Thoracic aorta (tissue), 2 donors: ENCODE measurements at places on chromosomes 1 and 21.

- no peak for DNase-seq
Observed at GRCh38 chr1:27630859-27631491, 4.0 kb downstream of the FGR start.

- DNase-seq, result no peak
Observed at GRCh38 chr1:150185481-150185880, 35.8 kb downstream of the PLEKHO1 start.

DNA sequence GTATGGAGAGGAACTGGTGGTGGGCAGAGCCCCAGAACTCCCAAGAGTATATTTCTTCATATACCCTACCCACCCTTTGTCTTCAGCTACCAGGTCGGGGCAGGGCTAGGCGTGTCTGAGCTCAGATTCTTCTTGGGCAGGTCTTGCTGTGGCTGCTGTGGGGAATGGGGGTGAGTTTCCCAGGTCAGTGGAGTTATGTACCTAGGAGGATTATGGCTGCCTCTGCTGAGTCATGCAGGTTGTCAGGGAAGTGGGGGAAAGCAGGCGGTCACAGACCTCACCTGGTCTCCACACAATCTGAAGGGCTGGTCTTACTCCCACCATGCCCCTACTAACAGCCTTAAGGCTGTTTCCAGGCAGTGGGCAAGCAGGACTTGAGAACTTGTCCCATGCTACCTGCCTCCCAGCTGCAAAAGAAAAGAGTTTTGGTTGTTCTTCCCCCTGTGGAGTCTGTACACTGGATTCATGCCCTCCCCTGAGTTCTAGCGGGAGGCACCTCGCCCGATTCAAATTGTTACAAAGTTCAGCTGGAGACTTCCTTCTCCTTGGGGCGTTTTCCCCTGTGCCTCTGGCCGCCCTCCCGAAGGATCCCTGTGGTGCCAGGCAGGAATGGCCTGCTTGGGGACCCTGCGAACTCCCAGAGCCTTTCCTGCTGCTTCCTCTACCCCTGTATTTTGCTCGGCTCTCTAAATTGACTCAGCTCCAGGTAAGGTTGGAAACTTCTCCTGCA is 58.6 kb downstream of the NPHS2 start:
- DNase-seq, result no peak

DNA sequence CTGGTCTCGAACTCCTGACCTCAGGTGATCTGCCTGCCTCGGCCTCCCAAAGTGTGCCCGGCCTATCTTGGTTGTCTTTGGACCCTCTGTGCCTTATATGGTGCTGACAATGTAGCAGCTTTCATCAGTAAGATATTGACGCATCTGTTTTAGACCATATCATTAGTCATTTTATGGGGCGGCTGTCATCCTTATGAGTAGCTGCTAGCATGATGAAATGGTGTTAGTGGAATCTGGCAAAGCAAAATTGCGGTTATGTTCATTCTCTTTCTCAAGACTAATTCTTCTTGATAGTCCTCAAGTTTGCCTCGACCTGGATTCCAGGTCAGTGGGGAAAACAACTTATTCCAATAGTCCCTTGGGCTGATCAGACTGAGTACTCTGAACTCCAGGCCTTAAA is 199.9 kb downstream of the PRDM2 start:
- DNase-seq, result no peak

DNA sequence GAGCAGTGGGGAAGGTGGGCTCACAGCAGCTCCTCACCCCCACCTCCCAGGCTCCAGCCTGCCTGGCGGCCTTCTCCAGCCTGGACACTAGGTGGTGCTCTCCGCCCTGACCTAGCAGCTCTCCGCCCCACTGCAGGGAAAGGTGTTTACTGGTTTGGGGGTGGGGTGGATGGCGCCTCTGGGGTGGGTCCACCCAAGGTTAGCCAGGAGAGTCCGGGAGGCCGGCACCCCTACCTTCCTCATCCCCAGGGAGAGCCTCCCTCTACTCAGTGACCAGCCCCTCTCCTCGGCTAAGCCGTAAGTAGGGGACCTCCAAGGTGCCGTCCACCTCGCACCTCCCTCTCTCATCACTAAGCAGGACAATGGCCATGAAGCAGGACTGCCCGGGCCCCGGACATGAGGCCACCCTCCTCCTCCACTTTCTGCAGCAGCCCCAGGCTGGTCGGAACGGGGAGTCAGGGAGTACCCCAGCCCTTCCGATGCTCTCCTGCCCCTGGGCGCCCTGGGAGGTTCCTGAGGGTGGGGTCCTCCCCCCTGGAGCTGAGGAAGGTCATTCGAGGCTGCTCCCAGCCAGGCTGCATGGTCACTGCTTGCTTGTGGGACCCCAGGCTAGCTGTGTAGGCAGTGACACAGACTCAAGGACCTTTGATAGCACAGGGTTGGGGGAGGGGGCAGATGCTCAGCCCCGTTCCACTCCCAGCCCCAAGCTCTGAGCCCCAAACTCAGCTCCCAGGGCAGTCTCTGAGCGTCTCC is 101.4 kb upstream of the VAMP3 start:
- no peak for DNase-seq

DNA sequence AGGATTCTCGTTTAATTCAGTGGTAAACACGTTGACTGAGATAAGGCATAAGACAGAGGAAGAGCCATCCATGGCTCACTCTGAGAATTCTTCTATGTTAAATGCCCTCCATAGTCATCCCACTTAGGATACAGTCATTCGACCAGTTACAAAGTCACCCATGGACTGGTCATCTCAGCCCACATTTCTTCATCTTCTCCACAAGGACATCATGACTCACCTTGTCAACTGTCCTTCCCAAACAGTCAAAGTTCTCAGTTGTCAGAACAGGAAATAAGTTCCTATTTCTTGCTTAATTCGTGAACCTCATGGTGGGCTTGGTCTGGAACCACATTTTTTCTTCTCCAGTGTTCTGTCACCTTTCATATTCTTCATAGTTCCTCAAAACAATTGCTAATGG is 133.2 kb downstream of the TGFB2 start:
- DNase-seq, result no peak

DNA sequence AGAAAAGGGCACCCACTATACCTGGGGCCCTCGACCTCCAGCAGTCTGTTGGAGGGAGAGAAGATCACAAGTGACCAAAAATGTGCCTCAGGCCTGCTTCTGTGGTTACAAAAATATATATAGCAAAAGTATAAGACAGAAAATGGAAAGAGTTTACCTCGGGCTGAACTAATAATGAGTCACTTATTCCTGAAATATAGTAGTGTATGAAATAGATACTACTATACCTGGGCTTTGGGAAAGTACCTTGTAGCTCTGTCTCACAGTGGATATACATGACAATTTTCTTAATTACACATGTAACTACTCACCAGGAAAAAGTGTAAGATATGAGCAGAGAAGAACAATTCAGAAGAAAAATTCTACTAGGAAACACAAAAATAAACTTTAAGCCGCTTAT is 7.3 kb upstream of the APCS start:
- DNase-seq, result no peak

DNA sequence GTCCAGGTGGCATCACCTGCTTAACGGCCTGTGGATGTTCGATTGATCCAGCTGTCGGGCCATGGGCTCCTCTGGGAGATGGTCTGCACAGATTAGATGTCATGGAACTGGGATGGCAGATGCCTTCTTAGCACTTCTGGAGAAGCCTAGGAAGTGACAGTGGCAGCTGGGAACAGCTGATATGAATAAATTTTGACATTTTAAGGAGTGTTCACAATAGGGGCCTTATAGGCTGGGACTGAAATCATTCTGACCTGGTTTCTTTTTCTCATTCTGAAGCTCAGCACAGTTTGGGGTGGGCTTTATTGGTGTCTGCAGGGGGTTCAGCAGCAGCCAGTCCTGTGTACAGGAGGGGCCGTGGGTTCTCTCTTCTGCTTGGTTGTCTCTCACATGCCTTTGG is 175.3 kb downstream of the CACNA1E start:
- DNase-seq, result no peak

- no peak for DNase-seq
Observed at GRCh38 chr1:72271555-72272085, 10.7 kb downstream of the NEGR1 start.

DNA sequence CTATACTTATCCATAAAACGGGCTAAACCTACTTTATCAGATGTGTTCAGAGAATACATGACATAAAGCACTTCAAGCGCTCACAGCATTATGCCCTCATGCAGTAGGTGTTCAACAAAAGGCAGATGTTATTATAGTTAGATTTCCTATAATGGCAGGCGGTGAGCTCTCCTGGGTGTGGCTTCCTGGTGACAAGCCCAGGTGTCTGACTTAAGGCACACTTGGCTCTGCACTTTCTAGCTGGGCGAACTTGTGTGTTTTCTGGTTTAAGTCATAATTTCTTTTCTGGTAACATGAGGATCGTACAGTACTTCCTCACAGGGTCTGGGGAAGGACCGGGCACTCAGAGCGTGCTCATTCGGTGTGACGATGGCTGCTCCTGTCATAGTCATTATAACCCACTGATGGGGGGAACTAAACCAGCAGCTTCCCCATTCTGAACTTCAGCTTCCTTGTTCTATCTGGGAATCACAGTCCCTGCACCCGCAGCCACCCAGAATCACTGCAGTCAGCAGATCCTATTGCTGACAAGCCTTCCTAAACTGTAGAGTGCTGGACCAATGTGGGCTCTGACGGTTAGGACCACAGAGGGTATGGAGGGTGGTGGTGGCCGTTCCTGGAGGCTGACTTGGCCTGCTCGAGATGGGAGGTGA is 52.8 kb downstream of the IGSF21 start:
- DNase-seq, result no peak

DNA sequence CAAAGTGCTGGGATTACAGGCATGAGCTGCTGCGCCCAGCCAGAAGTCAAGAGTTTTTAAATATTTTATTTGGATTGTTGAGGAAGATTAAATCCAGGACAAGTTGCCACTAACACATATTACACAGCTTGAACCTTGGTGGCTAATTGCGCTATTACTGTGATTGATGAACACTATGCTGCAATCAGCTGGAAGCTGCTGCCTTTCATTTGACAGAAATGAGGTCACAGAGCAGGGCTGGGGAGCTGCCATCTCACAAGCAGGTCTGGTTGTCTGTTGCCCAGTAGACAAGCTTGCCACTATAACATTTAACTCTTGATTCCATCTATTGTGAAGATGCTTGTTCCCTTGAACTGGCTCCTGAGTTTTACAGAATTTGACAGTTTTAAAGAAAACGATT is 37.4 kb upstream of the NRDC start:
- DNase-seq, result no peak

GRCh38 chr1:189351960-189352359 is 1125.7 kb downstream of the BRINP3 start:
- no peak for DNase-seq

DNA sequence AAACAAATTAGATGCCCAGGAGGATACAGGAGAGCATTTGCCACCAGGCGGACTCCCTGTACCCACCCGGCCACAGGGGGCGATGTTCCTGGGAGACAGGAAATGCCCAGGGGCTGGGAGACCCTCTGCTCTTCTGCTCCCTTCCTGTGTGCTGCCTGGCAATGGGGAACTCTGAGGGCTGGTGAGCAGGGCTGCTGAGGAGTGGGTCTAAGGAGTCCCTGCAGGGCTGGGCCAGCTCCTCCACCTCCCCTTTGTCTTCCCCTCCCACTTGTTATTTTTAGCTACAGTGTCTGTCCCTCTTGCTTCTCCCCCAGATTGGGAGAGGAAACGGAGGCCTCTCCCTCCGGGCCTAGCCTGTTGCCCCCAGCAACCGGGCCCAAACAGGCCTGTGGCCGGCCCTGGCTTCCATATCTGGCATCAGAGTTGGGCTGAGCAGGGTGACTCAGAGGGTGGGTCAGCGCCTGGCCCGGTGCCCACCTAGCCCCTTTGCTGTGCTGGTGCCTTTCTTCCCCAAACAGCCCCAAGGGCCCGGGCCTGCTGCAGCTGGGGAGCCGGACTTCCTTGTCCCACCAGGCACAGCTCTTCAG is 11.6 kb downstream of the LMNA start:
- peak; percentile 90 for DNase-seq

GRCh38 chr1:93652323-93652949 is 29.2 kb downstream of the BCAR3 start:
- DNase-seq, result no peak
